Peyer's patch (tissue), 4 donors: ENCODE measurements at places on chromosomes 3 and 15. TPM values are rescaled to one million over a fixed set of nuclear protein-coding genes. Genes with fewer than 3 reads are reported as not detected.

The C3orf20 gene
- total RNA-seq: not detected

The WDR48 gene
- 35.5 TPM for total RNA-seq

- H3K36me3 ChIP-seq: no peaks in the 10 kb centered on the region
- H3K4me3 ChIP-seq: no peak overlapping the region
- no peak overlapping the region for H3K27ac ChIP-seq
- no peak for DNase-seq
- H3K4me1 ChIP-seq: no peaks in the 10 kb centered on the region
- no peaks in the 10 kb centered on the region for H3K27me3 ChIP-seq
Measured at GRCh38 chr3:35262406-35262805, 376.9 kb upstream of the ARPP21 start.

- no peak overlapping the region for H3K27ac ChIP-seq
- no peaks in the 10 kb centered on the region for H3K4me1 ChIP-seq
- DNase-seq: no peak
- no peaks in the 10 kb centered on the region for H3K36me3 ChIP-seq
Measured at GRCh38 chr3:179882292-179882691, 154.4 kb downstream of the PEX5L start.

GRCh38 chr3:112459750-112460149 is 39.5 kb downstream of the BTLA start:
- no peaks in the 10 kb centered on the region for H3K4me1 ChIP-seq
- no peak for DNase-seq
- no peaks in the 10 kb centered on the region for H3K36me3 ChIP-seq
- H3K27me3 ChIP-seq: no peaks in the 10 kb centered on the region
- H3K27ac ChIP-seq: no peak overlapping the region

- no peaks in the 10 kb centered on the region for H3K27me3 ChIP-seq
- no peaks in the 10 kb centered on the region for H3K4me1 ChIP-seq
- no peak overlapping the region for H3K27ac ChIP-seq
- H3K4me3 ChIP-seq: no peak overlapping the region
- no peaks in the 10 kb centered on the region for H3K36me3 ChIP-seq
Measured at GRCh38 chr3:196398782-196399181, 33.4 kb downstream of the UBXN7 start.

GRCh38 chr3:96991800-96992365 is 177.5 kb downstream of the EPHA6 start:
- no peaks in the 10 kb centered on the region for H3K4me1 ChIP-seq
- DNase-seq: no peak
- no peaks in the 10 kb centered on the region for H3K36me3 ChIP-seq
- no peak overlapping the region for H3K27ac ChIP-seq
- no peaks in the 10 kb centered on the region for H3K27me3 ChIP-seq

DNA sequence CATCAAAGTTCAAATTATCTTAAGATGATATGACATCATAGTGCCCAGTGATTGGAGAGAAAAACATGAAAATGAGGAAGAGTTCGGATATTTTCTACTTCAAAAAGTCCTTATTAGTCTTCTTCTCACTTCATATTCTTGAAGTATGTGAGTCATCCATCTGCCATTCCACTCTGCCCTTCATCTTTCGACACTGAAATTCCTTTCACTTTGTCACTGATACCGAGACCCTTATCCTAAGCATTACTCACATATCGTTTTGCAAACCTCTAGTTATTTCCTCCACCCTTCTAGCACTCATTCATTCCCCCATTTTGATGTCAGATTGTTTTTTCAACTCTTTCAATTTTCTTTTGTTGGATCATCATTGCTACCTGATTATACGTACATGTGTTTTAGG is 4.0 kb downstream of the OR5H14 start:
- H3K36me3 ChIP-seq: no peaks in the 10 kb centered on the region
- no peak overlapping the region for H3K4me3 ChIP-seq
- H3K27me3 ChIP-seq: no peaks in the 10 kb centered on the region
- H3K4me1 ChIP-seq: no peaks in the 10 kb centered on the region
- H3K27ac ChIP-seq: no peak overlapping the region
- no peak for DNase-seq

GRCh38 chr3:6039971-6040370 is 820.9 kb upstream of the GRM7 start:
- H3K27ac ChIP-seq: no peak overlapping the region
- no peaks in the 10 kb centered on the region for H3K36me3 ChIP-seq
- H3K4me1 ChIP-seq: no peaks in the 10 kb centered on the region
- H3K27me3 ChIP-seq: no peaks in the 10 kb centered on the region
